ENCODE measurements at places on chromosomes 6 and 20.

DNA sequence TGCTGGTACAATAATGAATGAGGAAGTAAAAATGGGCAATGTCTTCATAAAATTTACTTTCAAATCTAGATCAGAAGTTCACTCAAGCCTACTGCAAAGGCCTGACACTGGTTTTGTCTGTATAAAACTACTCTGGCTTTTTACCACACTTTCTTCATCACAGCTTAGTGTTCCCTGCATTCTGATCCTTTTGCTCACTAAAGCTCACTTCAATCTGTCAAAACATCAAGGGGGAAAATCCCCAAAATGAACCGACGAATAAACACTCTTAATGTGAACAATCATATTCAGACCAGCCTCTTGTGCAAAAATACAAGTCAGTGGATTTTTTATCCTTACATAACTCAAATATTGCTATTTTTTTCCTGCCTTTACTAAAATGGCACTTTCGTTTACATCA lies 98.5 kb downstream of the PRDM1 start:
- DNase-seq, result no peak

GRCh38 chr6:5373430-5373829 lies 112.1 kb downstream of the FARS2 start:
- no peak for DNase-seq

DNA sequence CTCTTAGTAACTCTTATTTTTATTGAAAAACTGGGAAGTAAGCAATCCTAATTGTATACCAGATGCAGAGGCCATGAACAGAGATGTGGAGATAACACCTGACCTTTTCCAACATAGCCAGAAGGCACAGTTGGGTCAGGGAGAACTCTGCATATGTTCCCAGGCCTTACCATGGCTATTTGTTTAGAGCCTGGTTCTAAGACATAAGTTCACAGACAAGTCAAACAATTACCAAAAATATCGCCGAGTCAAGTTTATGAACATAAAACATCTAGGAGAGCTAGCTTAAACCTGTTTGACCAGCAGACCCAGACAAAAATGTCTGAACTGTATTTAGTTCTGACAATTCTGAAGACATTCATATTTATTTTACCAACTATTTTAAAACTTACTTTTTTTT lies 26.7 kb upstream of the IYD start:
- DNase-seq, result no peak

GRCh38 chr6:16320533-16321340 lies 82.3 kb downstream of the GMPR start:
- no peak for DNase-seq

DNA sequence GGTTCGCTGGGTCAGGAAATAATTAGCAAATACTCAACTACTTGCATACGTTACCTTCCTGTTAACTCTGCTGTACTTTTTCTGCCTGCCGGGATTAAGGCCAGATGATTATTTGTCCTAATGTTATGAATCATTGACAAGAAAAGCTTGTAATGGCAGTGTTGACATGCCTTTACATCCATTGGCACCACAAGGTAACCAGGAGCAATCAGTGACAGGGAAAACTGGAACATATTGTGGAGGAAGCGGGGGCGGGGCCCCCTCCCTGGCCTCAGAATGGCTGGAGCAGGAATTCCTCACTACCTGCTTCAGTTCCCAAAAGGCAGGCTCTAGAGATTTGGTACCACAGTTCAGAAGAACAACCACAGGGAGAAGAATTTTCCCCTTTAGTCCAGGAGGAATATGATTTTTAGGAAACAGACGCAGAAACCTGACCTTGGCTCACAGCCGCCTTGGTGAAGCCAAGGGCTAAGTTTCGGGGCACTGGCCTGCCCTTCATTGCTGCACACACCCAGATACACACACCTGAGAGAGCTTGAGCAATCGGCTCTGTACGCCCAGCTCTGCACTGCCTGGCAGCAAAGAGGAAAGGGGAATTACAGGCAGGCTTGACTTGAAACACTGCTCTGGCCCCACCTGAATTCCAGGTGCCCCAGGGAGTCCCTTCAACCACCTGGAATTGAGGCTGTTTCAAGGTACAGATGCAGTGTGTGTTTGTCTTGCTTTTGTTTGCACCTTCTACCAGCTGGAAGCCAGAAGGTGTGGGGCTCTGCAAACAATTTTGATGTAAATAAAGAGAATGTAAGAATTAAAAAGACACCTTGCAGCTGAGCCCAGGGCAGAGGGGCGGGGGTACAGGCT lies 89.8 kb downstream of the MYB start:
- no peak for DNase-seq

DNA sequence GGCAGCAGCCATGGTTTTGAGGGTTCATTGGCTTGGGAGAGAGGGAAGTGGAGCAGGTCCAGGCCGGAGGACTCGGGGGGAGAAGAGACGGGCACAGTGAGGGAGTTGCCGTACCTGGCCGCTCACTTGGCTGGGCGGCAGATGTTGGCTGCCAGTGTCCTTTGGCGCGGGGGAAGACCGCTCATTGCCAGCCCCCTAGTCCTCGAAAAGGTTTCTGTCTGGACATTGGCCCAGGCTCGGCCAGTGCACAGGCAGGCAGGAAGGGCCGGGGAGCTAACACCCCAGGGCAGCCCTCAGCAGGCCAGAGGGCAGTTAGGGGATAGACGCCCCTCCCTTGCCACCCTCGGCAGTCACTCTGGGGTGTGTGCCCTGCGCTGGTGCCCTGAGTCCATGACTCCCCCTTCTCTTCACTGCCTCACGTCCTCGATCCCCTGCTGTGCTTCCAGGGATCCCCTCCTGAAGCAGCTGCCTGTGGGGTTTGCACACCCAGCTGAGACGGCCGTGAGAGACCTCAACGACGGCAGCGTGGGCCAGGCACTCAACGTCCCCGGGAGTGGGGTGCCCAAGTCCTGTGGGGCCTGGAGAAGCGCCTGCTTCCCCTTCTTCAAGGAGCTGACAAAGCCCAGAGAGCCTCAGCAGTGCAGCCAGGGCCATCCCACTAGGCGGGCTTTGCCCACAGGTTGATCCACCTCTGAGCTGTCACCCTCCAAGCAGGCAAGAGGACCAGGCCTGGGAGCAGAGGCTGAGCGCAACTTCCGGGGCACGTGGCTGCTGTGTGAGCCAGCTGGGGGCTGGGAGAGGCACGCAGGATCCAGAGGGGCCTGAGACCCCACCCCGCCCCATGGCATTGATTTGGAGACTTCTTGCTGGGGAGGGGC lies 20.4 kb downstream of the RBM38 start:
- DNase-seq, result no peak

DNA sequence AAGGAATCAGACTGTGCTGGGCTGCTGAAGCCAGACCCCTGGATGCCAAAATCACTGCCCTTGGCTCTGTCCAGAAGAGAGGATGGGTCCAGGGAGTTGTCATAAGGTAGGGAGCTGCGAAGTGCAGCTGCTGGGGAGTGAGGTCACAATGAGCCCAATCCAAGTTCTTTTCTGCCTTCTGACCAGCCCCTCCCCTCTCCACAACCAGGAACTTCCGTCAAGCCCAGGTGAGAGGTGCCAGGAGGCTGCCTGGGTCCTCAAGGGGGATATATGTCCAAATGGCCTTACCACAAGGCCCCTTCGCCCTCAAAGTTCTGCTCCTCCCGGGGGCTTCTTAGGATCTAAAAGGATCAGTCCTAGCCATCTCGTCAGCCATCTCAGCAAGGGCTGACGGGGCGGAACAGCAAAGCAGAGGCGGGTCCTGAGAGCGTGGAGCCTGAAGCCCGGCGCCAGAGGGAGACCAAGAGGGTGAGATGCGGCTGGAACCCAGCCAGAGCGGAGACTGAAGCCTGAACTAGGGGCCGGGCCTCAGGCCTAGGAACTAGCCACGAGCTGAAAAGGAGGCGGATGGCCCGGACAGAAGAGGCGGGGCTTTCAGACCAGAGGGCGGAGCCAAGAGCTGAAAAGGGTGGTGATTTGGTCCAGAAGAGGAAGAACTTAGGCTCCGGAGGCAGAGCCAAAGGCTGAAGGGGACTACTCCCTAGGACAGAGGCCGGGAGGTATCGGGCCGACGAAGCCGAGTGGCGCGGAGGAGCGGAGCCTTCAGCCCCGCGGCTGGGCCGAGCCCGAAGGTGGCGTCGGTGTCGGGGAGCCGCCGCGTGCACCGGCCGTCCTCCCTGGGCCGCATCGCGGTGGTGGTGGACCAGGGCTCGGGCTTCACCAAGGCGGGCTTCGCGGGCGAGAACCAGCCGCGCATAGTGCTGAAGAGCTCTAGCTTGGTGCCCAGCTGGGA lies at the start of gene ACTL10:
ACTL10 (plus strand) TSS at position 651 of the 952 bp plus-strand sequence. CDS start 555 bp downstream, outside the sequence.
- DNase-seq, result peak; percentile 88

- no peak for DNase-seq
Measured at GRCh38 chr6:158638324-158638854, 6.2 kb downstream of the DYNLT1 start.

GRCh38 chr6:159168536-159169192 lies 536 bp upstream of the FNDC1 start:
- DNase-seq, result no peak

GRCh38 chr6:3506200-3506599 lies 49.4 kb upstream of the SLC22A23 start:
- no peak for DNase-seq

DNA sequence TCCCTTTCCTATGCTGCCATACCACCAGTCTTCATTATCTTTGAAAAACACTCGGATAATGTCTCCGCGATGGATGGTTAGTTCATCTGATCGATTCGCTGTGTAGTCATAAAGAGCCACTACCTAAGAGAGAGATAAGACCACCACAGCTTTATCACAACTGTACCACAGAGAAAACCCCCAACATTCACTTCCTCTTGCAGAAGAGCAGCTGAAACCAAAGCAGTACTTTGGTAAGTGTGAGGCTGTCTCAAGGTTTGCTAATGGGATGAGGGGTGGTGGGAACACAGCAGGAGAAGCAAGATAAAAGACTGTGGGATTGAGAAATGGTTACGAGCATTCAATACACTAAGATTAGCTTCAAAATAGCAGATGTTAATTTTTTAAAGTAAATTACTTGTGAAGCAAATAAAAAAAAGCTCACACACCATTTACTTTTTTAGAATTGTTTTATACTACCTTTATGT lies 142.1 kb downstream of the MYB start:
- DNase-seq, result peak; percentile 3

DNA sequence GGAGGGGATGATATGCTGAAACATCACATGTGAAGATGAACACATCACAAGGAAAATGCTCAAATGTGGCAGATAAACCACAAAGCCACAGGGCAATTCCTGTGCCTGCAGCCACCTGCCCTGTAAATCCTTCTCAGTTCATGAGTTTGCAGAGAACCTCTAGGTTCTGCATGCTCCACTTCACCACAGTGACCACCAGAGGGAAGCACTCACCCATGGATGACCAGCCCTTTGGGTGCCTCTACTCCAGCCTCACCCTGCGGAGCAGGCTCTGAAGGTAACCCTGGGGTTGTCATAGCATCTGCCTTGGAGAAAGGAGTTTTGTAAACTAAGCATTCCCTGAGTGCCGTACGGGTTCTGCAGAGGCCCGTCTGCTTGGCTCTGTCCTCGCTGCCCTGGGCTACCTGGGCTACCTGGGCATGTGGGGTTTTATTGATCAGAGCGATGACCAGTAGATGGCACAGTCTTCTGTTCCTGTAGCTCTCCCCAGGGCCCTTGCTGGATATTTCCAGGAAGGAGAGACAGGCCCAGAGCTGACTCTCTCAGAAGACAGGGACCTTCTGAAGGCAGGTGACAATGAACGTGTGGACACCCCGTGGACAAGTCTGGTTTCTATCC lies 31.7 kb upstream of the CST1 start:
- no peak for DNase-seq

GRCh38 chr20:18139832-18140231 lies 2.2 kb downstream of the KAT14 start:
- no peak for DNase-seq

GRCh38 chr6:80637312-80637711 lies 530.8 kb downstream of the BCKDHB start:
- no peak for DNase-seq

DNA sequence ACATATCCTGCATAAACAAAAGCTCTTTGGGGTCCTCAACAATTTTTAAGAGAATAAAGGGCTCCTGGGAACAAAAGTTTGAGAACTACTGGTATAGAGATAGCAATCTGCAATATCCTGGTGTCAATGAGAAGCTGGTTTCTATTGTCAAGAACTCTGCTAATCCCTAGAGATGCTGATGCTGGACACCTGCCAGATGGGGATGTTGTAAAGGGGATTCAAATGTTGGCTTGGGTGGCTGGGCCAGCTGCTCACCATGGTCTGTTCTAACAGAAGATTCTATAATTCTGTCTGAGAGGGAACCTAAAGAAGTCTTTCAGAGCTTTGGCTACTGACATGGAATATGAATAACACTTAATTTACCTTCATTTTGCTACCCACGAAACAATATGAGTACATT lies 137.8 kb downstream of the BTBD9 start:
- no peak for DNase-seq

DNA sequence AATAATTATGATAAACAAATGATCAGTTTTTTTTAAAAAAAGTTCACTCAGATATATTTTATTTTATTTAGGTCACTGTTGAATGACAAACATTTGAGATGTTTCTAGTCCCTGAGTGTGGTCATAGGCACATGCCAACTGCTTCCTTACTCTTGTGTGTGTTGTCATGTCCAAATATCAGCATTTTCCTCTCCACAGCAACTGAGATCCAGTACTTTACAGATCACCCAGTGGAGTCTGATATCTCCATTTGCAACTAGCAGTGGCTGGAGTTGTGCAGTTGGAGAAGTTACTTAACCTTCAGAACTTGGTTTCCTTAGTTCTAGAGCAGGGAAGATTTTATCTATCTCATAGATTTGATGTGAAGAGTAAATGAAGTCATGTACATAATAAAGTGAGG lies 101.3 kb downstream of the MYB start:
- no peak for DNase-seq

- DNase-seq, result no peak
Measured at GRCh38 chr6:24394061-24394779, 8.5 kb upstream of the MRS2 start.

GRCh38 chr20:62138204-62138543 lies 5.0 kb downstream of the PSMA7 start:
- no peak for DNase-seq

DNA sequence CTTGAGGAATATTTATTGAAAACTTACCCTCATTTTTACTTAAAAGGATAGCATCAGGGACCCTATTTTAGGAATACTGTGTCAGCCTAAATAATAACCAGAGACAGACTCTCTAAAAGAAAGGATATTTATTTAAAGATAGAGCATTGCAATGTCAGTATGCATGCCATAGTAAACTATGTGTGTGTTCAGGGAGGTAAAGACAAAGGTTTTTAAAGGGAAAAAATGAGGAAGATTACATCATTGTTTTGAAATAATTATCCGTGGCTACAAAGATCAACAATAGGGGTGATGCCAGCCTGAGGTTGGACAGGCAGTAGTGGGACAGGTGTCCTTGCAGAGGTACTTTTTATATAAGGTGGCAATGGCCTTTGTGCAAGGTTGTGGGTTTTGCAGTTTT lies 23.7 kb upstream of the CFAP206 start:
- DNase-seq, result no peak

- no peak for DNase-seq
Measured at GRCh38 chr6:127980996-127981395, 80.1 kb upstream of the THEMIS start.

Measured in CD4-positive, alpha-beta T cell treated with Interleukin-1 beta for 1 hour (primary cell).